Stimulated activated CD8-positive, alpha-beta memory T cell treated with anti-CD3 and anti-CD28 coated beads, Interleukin-12 subunit alpha, Interleukin-12 subunit beta, amount 100 ng/mL, for 4 hours (primary cell): ENCODE measurements at places on chromosomes 3 and 15.

DNA sequence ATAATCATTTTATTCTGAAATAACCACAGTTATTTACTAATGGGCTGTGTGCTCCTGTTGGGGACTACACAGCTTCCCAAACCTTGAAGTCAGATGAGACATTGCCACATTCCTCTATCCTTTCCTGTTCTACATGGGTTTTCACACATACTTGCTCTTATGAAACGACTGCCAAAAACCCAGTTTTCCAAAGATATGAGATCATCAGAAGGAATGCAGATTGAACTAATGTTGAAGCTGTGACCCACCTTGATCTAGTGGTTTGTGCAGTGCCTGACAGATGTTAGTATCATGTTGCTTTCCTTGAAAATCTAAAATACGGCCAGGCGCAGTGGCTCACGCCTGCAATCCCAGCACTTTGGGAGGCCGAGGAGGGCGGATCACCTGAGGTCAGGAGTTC, 144.6 kb downstream of the VGLL4 start:
- DNase-seq, result no peak

GRCh38 chr3:172223870-172224269, 184.5 kb downstream of the FNDC3B start:
- no peak for DNase-seq

GRCh38 chr15:60838206-60838605, 359.3 kb upstream of the ICE2 start:
- no peak for DNase-seq

GRCh38 chr3:179672918-179673317, 20.1 kb downstream of the USP13 start:
- no peak for DNase-seq

DNA sequence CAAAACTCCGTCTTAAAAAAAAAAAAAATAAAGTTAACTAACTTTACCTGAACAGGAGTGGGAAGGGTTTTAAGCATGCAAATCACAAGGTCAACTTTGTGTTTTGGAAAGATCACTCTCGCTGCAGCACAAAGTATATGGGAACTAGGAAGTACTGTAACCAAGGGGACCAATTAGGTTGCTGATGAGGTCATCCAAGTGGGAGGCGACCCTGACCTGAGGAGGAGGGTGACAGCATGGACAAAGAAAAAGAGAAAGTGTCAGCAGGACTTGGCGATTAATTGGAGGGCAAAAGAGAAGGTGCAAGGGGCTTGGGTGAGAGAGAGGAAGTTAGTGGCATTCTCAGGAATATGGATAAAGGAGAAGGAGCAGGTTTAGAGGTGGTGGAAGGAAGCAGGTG, 89.5 kb upstream of the ZBED2 start:
- no peak for DNase-seq

DNA sequence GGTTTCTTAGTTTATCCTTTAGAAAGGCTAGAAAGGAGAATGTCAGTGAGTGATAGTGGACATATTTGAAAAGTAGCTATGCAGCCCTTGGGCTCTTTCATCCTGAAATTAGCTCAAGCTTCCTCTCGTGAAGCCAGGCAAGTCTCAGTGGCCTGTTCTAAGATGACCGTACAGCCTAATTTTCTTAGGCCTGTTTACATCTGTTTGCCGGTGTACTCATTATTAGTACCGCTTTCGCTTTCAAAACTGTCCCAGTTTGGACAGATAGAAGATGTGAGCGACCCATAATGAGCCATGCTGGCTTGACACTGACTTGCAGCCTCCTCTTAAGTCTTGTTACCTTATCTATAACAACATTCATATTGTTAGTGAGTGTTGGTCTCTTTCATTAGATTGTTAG, 5.7 kb upstream of the ARL14 start:
- no peak for DNase-seq

GRCh38 chr3:43786102-43786501, 95.4 kb downstream of the ABHD5 start:
- DNase-seq, result no peak

DNA sequence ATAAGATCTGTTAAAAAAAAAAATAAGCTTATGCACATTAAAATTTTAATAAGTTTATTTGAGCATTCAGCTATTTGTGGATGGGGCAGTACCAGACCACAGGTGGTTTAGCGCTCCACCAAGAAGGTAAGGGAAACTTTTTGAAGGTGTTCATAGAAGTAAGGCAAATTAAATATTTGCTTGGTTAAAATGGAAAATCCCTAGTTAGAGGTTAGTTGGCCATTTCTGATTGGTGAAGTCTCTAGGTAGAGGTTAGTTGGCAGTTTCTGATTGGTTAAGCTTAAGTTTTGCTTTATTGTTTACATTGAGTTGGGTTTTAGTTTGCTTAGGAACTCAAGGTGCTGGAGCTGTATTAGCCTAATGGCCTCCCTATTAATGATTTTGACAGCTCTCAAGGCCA, 30.7 kb downstream of the SCN11A start:
- DNase-seq, result no peak

DNA sequence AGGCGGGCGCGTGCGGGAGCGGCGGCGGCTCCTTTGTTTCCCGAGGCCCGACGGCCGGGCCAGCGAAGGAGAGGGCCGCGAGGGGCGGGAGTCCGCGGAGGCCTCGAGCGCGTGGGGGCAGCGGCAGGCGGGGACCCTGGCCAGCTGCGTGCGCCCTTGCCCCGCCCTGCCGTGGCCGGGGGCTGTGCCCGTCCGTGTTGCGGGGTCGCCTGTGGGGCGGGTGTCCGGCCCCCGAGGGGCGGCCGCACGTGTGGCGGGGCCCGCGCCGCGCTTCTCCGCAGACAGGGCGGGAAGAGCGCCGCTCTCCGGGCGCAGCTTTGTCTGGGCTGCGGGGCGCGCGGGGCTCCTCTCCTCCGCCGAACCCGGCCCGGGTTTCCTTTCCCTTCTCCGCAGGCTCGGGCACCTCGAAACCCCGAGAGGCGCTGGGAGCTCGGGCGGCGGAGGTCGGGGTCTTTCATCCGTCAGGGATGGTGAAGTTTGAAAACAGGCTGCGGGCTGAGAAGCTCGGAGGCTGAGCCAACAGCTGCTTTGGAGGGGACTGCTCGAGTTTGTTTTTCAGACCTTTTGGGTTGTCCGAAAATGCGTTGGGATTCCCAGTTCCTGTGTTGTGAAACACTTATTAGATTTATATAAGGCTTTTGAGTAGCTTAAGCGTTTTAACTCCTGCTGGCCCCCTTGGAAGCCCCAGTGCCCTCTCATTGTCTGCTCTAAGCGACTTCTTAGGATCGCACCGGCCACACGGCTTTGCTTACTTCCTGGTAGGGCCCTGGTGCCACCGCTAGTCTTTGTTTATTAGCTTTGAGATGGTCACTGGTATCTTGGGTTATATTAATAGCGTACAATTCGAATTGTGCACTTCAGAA, 817 bp downstream of the USP3 start:
- peak; percentile 35 for DNase-seq

GRCh38 chr3:27511724-27512422, 27.7 kb upstream of the SLC4A7 start:
- DNase-seq, result no peak

GRCh38 chr3:138594150-138594934, at the start of gene CEP70:
Gene CEP70, minus strand, starts transcription at chr3:138594260. Its CDS starts 21,333 bp downstream, at chr3:138572927.
- peak; percentile 83 for DNase-seq

GRCh38 chr3:74531491-74531890, 83.0 kb downstream of the CNTN3 start:
- no peak for DNase-seq

DNA sequence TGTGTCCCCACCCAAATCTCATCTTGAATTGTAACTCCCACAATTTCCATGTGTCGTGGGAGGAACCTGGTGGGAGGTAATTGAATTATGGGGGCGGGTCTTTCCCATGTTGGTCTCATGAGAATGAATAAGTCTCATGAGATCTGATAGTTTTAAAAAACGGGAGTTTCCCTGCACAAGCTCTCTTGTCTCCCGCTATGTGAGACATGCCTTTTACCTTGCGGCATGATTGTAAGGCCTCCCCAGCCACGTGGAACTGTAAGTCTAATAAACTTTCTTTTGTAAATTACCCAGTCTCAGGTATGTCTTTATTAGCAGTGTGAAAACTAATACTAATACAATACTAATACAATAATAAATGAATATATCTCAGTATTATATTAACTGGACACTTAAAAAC, 9.9 kb upstream of the YEATS2 start:
- no peak for DNase-seq

GRCh38 chr3:170528726-170529125, 57.1 kb downstream of the SLC7A14 start:
- DNase-seq, result no peak
